ENCODE measurements at places on chromosomes 2 and 18.

GRCh38 chr2:24515335-24515734 is 24.3 kb downstream of the NCOA1 start:
- no peak for DNase-seq

- DNase-seq = no peak
Measured at GRCh38 chr2:8268172-8268783, 413.6 kb upstream of the ID2 start.

DNA sequence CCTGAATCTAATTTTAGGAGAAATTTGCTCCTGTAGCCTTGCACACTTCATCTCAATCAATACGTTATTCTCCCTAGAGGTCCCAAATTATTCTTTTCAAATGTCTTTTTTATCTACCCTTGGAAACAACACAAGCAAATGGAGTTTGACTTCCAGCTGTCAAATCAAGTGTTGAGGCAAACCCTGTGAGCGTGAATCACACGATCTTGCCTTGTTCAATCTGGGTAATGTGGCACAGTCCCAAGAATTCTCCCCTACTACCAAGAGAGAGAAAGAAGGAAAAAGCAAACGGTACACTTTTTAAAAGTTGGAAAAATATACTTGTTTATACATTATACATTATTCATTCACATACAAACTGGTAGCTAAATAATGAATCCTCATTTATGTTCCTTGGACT is 2035.3 kb upstream of the CELF4 start:
- no peak for DNase-seq

GRCh38 chr2:119059287-119059686 is 99.3 kb downstream of the C1QL2 start:
- no peak for DNase-seq

DNA sequence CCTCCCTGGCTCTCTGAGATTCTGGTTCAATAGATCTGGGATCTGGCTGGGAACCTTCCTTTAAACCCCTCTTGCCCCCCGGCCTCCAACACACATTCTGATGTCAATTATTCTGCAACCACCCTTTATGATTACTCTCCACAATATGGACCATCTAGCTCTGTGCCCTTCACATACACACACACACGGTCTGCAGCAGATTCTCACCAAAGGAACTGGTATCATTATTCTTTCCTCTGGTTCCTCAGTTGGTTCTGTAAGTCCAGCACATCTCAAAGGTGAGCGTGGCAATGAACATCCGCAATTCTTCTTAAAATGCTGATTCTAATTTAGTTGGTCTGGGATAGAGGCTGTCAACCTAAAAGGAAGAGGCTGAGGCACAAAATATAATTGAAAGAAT is 2.8 kb upstream of the TMEM163 start:
- no peak for DNase-seq

GRCh38 chr18:6681331-6681875 is 48.1 kb upstream of the ARHGAP28 start:
- no peak for DNase-seq

- DNase-seq = no peak
Measured at GRCh38 chr18:13237073-13237472, 18.5 kb downstream of the LDLRAD4 start.

- no peak for DNase-seq
Measured at GRCh38 chr18:374721-375168, 106.9 kb upstream of the THOC1 start.

DNA sequence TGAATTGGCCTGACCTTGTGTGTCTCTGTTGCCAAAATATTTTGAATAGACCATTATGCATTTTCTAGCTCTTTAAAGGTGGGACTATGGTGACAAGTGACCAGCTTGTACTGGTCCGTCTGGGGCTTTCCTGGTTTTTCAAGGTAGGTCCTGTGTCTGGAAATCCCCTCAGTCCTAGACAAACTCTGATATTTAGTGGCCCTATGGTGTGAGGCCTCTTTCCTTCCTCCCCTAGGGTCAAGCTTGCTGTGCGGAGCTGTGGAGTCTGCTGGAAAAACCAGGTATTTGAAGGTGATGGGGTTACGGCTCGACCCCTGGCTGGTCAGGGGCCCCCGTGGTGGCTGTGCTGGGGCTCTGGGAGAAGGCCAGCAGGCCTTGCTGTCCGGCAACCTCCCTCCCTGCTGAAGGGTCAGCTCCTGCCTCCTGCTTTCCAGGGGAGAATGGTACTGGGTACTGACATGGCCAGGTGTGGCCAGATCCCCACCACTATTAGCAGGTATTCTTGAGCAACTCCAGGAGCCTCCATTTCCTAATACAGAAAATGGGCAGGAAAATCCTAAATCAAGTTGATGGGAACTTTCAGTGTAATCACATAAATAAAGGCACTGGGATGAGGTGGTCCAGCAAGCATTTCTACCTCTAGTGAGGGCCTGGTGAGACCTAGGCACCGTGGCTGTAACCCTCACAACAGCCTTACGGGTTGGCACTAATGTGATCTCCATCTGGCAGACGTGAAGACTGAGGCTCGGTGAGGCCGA is 86.2 kb upstream of the HS6ST1 start:
- DNase-seq = no peak

GRCh38 chr2:232835687-232836208 is 34.3 kb upstream of the SNORC start:
- DNase-seq = no peak

DNA sequence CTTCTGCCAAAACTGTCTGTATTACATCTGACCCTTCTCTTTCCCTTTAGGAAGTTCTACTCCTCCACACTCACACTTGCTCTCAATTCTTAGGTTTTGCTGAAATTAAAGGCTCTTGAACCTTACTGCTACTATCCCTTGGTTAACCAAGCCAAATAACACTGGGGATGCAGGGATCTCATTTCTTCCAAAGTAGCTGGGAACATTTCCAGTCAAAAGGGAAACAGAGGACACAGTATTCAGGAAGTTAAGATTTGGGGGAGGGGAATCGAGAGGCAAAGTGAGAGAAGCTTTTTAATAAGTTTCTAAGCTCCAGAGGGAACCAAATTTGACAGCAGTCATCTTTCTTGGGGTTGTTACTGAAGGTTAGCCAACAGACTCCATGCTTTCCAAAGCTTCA is 6.2 kb downstream of the SEPTIN2 start:
- no peak for DNase-seq

DNA sequence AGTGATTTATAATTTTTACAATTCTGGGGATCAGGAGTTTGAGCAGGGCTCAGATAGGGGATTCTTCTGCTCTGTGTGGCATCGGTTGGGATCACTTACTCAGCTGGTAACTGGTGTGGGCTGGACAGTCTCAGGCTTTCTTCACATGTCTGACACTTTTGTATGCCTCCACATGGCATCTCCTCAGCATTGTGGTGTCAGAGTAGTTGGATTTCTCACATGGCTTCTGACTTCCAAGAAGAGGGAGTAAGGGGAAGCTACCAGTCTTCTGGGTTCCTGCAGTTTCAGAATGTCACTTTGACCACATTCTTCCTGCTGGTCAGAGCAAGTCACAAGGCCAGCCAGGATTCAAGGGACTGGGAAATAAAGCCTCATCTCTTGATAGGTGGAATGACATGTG is 55.6 kb downstream of the NCOA1 start:
- no peak for DNase-seq

GRCh38 chr2:118699447-118700175 is 147.8 kb downstream of the EN1 start:
- no peak for DNase-seq

GRCh38 chr2:8565399-8566154 is 116.3 kb upstream of the ID2 start:
- DNase-seq = no peak

- DNase-seq = no peak
Measured at GRCh38 chr2:23618794-23619530, 234.0 kb downstream of the KLHL29 start.

- DNase-seq = no peak
Measured at GRCh38 chr2:215601990-215602721, 166.3 kb upstream of the FN1 start.
